ENCODE measurements at places on chromosomes 7 and 10.

GRCh38 chr10:109166935-109167334 lies 756.4 kb downstream of the XPNPEP1 start:
- no peak for ATAC-seq

DNA sequence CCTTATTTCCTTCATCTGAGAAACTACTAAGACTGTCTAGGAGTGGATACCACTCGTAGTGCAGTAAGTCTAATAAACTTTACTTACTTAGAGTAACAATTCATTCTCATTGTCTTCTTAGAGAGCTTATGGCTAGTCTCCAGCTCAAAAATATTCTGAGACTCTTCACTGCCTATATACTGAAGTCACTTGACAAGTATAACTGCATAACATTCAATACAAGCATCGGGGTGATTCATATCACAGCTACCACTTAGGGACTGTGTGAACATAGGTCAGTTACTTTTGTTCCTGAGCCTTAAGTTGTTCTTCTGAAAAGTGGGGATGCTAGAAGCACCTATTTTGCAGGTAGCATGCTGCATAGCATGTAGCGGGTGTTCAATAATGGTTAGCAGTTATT lies 111.0 kb downstream of the HTR7 start:
- ATAC-seq, result no peak

GRCh38 chr10:127132451-127132850 lies 63.9 kb downstream of the INSYN2A start:
- ATAC-seq, result no peak

- peak; percentile 90 for ATAC-seq
Measured at GRCh38 chr10:42866115-42866995, 83.8 kb downstream of the BMS1 start.

GRCh38 chr7:28551331-28551730 lies 139.0 kb downstream of the CREB5 start:
- ATAC-seq, result peak; percentile 43

DNA sequence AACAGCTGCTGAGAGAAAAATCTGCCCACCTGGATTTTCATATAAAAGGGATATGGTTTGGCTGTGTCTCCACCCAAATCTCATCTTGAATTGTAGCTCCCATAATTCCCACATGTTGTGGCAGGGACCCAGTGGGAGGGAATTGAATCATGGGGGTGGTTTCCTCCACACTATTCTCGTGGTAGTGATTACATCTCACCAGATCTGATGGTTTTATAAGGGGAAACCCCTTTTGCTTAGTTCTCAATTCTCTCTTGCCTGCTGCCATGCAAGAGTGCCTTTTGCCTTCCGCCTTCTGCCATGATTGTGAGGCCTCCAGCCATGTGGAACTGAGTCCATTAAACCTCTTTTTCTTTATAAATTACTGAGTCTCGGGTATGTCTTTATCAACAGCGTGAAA lies 20.8 kb upstream of the MKI67 start:
- ATAC-seq, result no peak

DNA sequence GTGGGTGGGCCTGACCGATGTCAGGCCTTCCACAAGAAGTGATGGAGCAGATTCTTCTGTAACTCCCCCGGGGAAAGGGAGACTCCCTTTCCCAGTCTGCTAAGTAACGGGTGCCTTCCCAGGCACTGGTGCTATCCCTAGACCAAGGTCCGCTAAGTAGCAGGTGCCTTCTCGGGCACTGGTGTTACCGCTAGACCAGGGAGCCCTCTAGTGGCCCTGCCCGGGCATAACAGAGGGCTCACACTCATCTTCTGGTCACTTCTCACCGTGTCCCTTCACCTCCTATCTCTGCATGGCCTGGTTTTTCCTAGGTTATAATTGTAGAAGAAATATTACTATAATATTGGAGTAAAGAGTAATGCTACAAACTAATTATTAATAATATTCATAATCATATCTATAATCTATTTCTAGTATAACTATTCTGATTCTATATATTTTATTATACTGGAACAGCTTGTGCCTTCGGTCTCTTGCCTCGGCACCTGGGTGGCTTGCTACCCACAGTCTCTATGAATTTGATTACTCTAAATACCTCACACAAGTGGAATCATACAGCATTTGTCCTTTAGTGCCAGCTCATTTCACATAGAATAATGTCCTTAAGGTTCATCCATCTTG lies 1378.7 kb downstream of the XPNPEP1 start:
- peak; percentile 39 for ATAC-seq

DNA sequence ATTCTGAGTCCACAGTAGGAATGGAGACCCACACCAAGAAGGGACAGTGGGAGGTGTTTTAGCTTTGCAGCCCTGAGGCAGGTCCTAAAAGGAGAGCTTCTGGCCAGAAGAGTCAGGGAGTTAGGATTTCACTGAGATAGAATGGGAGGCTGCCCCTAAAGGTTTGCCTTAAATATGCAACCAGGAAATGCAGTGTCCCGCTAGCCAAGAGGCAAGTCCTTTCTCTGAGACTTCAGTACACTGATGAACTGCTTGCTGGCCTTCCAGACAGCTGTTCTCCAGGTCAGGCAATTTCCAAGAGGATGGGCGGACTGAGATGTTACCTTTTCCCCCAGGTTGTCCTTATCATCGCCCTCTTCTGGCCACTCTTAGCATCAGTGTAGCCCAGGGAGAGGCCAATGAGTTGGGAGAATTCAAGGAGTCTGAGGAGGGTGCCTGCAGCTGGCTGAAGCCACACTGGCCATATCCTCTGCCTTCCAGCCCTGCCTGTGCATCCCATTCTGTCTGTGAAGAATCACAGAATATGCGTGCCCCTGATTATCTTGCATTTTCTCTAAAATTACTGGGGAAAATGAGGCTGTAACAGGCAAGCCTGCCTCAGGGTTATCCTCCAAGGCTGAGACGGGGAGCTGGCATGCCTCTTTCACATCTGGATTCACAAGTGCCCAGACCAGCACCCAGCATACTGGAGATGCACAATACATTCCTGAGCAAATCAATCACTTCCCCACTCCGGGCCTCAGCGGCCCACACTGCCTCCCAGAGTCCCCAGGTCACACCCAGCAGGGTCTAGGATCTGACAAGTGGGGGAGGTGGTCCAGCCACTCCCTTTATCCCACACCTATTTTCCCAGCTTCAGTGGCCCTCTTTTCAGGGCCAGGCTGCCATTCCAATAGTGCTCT lies 2.4 kb downstream of the TLL2 start:
- ATAC-seq, result no peak

- no peak for ATAC-seq
Measured at GRCh38 chr10:107238275-107238674, 73.8 kb upstream of the SORCS1 start.

- ATAC-seq, result no peak
Measured at GRCh38 chr7:38199154-38199553, 21.1 kb downstream of the STARD3NL start.

GRCh38 chr7:46363688-46364087 lies 442.6 kb upstream of the IGFBP3 start:
- ATAC-seq, result no peak

- ATAC-seq, result peak; percentile 35
Measured at GRCh38 chr7:26857506-26858240, 6.7 kb downstream of the SKAP2 start.

GRCh38 chr10:110549211-110549610 lies 18.3 kb upstream of the SMC3 start:
- ATAC-seq, result no peak

DNA sequence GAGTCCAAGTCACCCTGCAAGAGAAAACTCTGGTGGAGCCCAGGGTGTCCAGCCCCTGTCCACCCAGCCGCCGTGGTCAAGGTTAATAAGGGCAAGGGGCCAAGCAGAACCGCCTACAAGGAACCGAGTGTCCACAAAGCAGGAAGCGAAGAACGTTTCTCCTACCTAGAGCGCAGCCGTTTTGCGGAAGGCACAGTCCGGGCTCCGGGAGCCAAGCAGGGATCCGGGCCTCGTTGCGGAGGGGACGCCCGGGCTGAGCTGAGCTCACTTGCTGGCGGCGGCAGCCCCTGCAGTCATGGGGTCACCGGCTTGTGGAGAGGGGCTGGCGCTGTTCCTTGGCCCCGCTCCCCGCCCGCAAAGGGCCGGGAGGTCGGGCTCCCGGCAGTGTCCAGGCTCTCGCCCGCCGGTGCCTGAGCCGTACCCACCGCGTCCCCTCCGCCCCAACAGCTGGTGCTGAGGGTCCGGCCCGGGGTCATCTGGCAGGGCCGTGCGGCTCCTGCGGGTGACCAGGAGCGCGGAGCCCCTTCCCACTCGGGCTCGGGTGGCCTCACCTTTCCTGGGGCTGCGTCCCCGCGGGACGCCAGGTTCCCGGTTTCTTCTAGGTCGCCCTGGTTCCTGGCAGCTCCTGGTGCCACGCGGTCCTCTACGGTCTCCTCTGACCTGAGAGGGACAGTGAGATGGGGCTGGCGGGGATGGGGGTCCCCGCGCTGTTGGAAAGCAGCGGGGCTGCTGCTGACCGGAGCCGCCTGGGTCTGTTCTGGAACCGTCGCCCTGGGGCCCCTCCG lies 14.0 kb upstream of the ZNF273 start:
- peak; percentile 50 for ATAC-seq

GRCh38 chr7:106629516-106629915 lies 31.4 kb downstream of the CCDC71L start:
- ATAC-seq, result no peak

- ATAC-seq, result no peak
Measured at GRCh38 chr7:141991140-141991539, 4.5 kb upstream of the MGAM start.

DNA sequence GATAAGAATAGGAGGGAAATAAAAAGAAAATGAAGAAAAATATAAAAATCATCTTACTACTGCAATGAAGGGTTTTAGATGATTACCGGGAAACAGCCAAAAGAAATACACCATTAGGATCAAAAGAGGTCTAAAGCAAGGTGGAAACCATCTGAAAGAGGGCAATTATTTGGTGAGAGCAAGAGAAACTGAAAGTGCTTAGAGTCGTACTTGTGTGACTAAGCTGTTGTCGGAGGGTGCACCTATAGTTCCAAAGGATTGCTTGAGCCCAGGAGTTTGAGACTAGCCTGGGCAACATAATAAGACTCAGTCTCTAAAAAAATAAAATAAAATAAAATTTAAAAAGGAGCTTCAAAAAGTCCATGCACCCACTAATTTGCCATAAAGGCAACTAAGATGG lies 169.5 kb downstream of the DKK1 start:
- no peak for ATAC-seq

GRCh38 chr7:22275661-22276060 lies 81.3 kb downstream of the RAPGEF5 start:
- no peak for ATAC-seq

DNA sequence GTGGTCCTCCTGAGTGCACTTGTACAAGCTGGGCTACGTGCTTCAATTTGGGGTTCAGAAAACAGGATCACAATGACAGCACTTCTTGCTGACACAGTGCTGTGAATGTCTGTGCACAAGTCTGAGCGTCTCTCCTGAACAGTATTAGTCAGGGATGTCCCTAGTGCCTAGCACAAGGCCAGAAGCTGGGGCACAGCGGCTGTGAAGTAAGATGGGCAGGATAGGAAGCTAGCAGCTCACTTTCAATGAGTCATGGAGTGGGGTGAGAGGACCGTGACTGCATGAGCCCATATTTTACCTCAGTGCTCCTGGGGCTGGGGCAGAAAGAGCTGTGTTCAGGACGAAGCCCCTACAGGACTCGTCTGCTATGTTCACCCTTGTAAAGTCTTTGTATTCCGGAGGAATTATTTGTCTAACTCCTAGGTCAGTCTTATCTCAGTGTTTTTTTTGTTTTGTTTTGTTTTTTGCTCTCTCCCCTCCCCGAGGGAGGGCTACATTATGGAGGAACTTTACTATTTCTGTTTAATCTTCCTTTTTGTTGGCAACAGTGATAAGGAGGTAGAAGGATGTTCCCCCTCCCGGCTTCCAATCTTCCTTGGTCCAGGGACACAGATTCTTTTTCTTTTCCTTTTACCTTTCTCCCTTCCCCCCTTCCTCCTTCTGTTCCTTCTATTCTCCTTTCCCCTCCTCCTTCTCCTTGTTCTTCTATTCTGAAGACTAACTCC lies 2.8 kb upstream of the LRMDA start:
- ATAC-seq, result no peak

DNA sequence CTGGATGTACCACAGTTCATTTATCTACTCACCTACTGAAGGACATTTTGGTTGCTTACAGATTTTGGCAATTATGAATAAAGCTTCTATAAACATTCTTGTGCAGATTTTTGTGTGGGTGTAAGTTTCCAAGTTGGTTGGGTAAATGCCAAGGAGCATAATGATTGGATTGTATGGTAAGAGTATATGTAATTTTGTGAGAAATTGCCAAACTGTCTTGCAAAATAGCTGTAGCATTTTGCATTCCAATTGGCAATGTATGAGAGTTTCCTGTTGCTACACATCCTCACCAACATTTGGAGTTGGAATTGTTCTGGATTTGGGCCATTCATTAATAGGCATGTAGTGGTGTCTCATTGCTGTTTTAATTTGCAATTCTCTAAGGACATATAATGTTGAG lies 33.9 kb upstream of the HYAL4 start:
- ATAC-seq, result no peak

GRCh38 chr7:33748793-33749192 lies 156.5 kb upstream of the BMPER start:
- no peak for ATAC-seq

DNA sequence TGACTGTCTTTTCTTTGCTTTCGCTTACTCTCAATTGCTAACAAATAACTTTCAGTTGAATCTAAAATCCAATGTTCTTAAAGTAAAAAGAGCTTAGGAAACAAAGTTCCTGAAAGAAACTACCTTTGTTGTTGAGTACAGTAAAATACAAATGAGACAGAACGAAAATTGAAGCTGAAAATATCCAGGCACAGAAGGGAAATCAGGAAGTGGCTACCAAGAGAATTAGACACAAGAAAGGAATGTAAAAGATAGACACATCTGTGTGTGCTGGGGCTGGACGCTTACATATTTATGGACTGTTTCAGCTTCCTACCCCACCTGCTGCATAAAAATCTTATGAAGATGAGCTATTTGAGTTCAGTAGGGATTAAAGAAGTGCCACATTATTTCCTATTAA lies 161.7 kb upstream of the PLXDC2 start:
- no peak for ATAC-seq

- peak; percentile 68 for ATAC-seq
Measured at GRCh38 chr10:29501692-29502091, 133.1 kb downstream of the SVIL start.

GRCh38 chr7:130929896-130930659 lies 196.1 kb upstream of the KLF14 start:
- peak; percentile 26 for ATAC-seq

- peak; percentile 26 for ATAC-seq
Measured at GRCh38 chr10:95906677-95907455, 909 bp upstream of the CC2D2B start.

GRCh38 chr10:132234860-132235259 lies 48.1 kb downstream of the DPYSL4 start:
- no peak for ATAC-seq

DNA sequence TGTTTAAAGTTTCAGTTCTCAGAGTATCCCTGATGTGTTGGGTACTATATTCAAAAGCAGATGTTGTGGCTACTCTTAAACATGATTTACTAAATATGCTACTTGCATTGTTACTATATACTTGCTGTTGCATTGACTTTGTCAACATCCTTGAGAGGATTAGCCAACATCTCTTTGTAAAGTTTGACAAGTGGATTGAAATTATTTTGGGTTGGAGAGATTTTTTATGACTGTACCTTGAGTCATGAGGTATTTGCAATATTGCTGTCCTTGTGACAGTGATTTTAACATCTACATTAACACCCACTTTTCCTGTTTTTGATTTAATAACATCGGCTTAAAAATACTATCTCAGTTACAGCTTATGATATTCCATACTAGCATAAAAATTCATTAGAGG lies 31.9 kb downstream of the MRC1 start:
- ATAC-seq, result no peak

Measured in gastroesophageal sphincter (tissue), 4 donors.